ENCODE measurements at places on chromosomes 3 and 15.
A peak's percentile ranks its signal among the peaks of the same experiment; 100 is the strongest.

GRCh38 chr15:69610858-69611257 lies 158.2 kb downstream of the RPLP1 start:
- no peak for DNase-seq

DNA sequence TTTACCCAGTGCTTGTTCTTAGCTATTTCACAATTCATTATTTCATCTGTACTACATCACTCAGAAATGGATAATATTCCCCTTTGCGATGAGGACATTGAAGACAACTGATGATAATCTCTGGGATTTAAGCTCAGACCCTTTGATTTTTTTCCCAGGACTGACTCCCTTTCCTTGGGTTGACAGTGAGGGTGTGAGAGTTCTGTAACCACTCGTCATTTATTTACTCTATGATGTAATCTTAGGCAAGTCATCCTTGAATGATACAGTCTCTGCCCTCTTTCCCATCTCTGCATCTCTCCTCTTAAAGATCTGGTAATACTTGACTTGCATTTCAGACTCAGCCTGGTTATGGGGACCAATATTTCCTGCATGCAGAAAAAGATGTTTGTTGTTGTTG lies 1041.7 kb downstream of the AGBL1 start:
- no peak for DNase-seq

DNA sequence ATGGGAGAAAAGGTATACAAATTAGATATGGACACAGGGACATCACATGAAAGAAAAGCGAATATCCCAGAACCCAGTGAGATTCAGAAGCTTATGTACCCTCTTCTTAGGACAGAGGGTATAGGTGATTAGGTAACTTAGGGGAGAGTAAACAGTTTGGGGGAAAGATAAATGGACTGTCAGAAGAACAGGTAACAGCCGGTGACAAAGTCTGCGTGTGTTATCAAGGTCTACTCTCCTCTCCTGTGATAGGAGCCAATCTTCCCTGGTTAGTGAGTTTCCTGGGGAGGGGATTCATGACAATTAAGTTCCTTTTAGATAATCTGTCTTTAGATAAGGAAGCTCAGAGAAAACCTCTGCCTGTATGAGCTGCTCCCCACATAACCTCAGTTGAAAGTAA lies 30.6 kb upstream of the SNRPN start:
- DNase-seq, result no peak

DNA sequence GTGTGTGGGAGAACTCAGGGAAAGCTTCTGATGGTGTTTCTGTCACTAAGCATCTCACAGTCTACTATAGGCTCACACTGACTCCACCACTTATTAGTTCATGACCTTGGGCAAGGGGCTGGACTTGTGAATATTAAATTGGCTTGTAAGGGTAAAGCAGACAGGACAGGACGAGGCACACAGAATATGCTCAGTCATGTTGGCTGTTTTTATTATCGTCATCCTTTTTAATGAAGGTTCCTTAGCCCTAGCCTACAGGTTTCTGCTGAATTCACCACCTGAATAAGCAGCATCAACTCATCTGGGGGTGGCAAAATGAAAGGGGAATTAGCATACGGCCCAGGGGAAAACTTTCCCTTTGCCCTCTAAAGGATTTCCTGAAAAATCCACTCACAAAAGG lies 39.6 kb upstream of the LIPC start:
- no peak for DNase-seq

DNA sequence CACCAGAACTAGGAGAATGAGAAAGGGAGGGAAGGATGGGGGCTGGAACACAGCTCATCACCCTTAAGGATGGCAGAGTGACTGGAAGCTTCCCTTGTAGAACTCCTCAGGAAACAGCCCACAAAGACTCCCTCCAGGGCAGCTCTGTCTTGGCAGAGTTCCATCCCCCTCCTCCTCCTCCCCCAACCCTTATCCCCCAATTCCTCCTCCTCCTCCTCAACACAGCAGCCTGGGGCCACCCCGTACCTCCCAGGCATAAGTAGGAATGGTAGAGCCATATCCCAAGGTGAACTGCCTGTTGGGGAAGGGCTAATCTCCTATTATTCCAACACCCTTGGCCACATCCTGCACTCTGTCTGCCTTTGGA lies 38.8 kb downstream of the ADCY5 start:
- no peak for DNase-seq

DNA sequence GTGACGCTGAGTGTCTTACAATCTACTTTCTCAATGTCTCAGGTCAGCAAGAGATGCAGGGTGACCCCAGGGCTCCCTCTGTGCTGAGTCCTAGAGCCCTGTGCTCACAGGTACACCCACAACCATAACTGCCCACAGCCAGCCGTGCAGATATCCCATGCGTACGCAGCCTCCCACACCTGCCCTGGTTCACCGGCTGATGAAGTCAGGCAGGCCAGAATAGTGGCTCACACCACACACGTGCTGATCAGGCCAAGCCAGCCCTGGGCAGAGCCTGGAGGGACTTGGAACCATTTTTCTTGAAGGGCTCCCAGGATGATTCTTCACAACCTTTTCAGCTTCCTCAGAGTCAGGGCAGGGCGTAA lies 63.6 kb upstream of the RPL32 start:
- no peak for DNase-seq

DNA sequence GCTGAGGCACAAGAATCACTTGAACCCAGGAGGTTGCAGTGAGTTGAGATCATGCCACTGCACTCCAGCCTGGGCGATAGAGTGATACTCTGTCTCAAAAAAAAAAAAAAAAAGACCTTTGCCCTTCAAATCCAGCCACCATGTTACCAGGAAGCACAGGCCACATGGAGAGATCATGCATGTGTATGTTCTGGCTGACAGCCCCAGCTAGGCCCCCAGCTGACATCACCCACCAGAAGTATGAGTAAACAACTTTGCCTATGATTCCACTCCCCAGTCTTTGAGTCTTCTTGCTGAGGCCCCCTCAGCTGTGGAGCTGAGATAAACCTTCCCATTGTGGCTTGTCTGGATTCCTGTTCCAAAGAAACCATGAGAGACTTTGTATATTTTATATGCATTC lies 3.3 kb upstream of the ARIH2 start:
- no peak for DNase-seq

- DNase-seq, result peak; percentile 71
Measured at GRCh38 chr15:85047271-85047948, 65.8 kb downstream of the PDE8A start.

GRCh38 chr3:3734881-3735280 lies 64.3 kb upstream of the LRRN1 start:
- DNase-seq, result no peak

DNA sequence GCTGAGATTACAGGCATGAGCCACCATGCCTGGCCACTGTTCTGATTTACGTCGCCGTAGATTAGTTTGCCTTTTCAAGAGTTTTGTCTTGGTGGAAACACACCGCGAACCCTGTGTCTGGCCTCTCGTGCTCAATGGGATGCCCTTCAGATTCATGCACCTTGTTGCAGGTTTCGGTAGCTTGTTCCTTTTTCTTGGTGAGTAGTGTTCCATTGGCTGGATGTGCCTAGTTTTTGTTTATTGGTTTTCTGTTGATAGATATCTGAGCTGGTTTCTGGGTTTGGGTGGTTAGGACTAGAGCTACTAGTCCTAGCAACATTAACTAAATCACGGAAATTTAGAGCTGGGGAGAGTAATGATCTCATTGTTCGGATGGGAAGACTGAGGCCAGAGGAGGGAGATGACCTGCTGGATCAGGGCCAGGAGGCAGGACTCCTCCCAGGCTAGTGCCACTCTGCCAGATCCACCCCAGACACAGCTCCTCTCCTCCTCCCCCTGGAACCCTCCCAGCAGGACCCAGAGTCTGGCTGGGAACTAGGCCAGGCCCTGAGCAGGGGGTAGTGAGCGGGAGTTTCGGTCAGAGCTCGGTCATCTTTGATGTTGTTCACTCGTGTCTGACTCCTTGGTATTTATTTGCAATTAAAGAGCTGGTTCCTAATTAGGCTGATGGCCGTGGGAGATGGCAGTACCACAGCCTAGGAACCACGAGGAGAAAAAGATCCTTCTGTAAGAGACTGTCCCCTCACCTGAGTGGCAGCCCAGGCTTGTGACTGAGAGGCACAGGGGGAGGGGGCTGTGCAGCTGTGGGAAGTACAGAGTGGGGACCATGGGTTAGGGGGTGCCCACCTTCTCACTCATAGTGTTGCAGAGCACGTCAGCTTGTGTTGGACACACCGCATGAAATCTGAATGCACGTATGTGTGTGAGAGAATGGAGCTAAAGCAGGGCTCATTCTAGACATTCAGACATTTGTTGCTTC lies 73.4 kb downstream of the SMAD6 start:
- DNase-seq, result no peak

- DNase-seq, result no peak
Measured at GRCh38 chr3:72728329-72728889, 119.8 kb downstream of the SHQ1 start.

DNA sequence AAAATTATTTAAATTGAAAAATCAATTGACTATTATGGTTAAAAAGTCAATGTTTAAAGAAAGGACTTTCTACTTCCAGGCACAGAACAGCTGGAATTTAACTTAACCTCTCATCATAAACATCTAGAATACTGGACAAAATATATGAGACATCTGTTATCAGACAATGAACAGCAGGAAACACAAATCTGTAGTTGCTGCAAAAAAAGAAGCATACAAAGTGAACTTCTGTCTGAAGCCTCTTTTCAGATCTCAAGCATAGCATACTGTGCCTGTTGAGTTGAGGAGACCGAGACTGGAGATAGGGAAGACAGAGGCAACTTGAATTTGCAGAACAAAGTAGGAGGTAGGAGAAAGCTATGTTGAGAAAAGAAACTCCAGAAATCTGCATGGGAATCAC lies 140.0 kb upstream of the CBLB start:
- no peak for DNase-seq

GRCh38 chr3:46713898-46714552 lies 3.6 kb downstream of the PRSS50 start:
- no peak for DNase-seq

DNA sequence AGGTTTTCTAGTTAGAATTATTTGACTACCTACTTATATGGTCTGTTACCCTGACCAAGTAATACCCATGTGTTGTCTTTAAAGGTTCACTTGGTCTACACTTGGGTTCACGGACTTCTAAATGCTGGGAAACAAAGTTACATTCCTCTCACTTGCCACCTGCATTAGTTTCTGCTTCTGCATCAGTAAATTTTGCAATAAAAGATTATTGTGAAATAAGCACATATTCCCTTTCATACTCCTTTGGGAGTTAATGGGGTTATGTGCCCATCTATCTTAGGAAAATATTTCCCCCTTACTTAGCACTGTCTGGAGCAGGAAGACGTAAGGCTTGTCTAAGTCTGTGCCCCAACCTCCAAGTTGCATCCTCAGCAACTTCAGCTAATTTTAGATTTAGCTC lies 160.7 kb downstream of the FRMD5 start:
- no peak for DNase-seq

- DNase-seq, result no peak
Measured at GRCh38 chr3:140842984-140843649, 98.5 kb upstream of the SLC25A36 start.

DNA sequence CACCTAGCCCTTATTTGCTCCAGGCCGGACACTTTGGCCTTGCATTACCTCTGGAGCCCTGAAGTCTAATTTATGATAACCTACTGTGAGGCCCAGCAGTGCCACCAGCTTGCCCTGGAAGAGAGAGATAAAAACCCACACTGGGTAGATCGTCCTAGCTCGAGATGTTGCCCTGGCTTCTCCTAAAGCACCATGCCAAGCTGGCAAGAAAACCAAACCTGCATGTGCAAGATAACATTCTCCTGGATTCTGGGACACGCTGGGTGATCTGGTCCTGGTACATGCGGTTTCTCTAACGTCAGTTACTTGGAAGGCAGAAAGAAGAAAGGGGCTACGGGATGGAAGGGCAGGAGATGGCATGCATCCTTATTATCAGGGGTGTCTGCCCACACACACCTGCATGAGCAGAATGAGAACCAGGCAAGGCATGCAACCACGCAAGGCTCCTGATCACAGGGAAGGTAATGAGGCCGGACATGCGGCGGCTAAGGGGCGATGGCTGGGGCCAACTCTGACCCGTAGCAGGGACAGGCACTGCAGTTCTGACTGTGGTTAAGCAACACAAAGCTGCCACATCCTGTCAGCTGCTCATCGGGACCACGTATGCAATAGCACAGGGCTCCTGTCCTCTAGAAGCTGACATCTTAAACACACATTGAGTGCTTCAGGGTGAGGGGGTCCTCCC lies 73.0 kb downstream of the OXNAD1 start:
- no peak for DNase-seq

- DNase-seq, result no peak
Measured at GRCh38 chr3:13417166-13417947, 2.8 kb downstream of the NUP210 start.

- DNase-seq, result no peak
Measured at GRCh38 chr15:77608774-77609173, 23.9 kb downstream of the LINGO1 start.

DNA sequence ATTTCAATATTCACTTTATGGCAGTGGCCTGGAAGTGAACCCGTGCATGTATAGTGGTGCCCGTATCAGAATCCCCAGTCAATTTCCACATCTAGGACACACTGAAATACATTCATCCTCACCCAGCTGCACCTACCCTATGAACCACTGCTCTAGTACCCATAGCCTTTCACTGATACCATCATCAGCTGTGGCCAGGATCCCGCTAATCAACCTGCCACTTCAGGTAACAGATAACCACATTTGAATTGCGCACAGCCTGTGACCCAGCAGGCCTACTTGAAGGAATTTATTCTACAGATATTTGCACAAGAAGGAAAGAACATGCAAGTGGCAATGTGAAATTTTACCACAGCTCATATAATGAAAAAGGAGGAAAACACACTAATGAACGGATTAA lies 161.0 kb upstream of the CCDC54 start:
- no peak for DNase-seq

- DNase-seq, result peak; percentile 39
Measured at GRCh38 chr15:59247364-59247763, 40.7 kb downstream of the LDHAL6B start.

- DNase-seq, result no peak
Measured at GRCh38 chr15:29285386-29285785, 15.8 kb upstream of the NSMCE3 start.

GRCh38 chr3:170815340-170815739 lies 54.7 kb downstream of the RPL22L1 start:
- DNase-seq, result no peak

- DNase-seq, result no peak
Measured at GRCh38 chr3:114313426-114313825, 19.6 kb downstream of the TIGIT start.
